ENCODE measurements at places on chromosomes 4 and X.

DNA sequence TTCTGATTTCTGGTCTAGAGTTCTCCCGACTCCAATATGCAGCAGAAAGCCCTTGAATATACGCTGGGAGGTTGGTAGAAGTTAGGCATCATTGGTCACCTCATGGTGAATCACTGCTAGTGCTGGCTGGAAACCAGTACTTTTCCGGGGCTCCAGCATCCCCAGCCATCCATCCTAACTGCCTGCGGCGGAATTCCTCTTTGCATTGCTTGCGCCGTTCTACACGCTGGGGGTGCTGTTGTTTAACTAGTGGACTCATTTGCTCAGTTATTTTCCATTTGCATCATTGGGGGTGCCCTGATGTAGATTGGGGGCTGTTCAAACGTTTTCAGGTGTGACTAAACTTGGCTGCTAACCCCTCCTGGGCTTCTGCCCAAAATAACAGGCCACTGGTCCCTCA, 23.3 kb upstream of the GPR50 start:
- no peak for DNase-seq

DNA sequence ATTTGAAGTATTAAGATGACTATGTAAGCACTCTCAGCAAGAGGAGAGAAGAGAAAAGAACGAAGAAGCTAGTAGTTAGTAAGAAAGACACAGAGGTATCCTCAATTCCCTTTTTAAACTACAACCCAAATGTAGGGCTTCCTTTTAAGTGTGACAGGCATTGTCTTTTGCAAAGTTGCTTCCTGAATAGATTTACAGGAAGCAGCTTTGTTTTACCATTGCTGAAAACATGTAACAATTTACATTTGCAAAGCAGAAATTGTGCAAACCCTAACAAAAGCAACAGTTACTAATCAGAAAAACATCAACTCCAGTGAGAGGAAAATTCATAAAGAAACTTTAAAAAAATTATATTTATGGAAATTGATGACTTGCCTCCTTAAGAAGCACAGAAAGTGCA, 96.4 kb downstream of the FAM13A start:
- no peak for DNase-seq

DNA sequence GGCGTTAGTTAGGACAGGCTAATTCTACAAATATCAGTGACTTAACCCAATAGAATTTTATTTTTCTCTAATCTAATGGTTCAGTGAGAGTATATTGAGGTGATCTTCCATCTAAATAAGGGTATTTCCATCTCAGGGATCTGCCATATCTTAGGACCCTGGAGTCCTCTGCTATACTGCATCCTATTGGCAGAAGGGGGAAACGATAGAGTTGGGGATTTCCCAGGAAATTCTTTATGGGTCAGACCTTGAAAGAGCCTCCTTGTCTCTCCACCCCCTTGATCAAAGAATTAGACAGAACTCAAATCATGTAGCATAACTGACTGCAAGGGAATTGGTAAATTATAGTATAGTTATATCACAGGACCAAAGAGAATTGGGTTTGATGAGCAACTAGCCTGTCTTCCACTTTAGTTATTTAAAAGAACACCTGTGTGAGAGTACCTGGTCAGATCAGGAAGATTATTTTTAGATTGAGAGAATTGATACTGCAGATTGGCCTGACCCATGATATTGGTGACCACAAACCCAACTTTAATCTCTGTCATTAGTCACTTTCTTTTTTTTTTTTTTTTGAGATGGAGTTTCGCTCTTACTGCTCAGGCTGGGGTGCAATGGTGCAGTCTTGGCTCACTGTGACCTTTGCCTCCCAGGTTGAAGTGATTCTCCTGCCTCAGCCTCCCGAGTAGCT, 25.6 kb downstream of the SMARCA5 start:
- no peak for DNase-seq

- no peak for DNase-seq
These were observed 193.0 kb upstream of the IGFBP7 start for GRCh38 chr4:57303012-57303751.

DNA sequence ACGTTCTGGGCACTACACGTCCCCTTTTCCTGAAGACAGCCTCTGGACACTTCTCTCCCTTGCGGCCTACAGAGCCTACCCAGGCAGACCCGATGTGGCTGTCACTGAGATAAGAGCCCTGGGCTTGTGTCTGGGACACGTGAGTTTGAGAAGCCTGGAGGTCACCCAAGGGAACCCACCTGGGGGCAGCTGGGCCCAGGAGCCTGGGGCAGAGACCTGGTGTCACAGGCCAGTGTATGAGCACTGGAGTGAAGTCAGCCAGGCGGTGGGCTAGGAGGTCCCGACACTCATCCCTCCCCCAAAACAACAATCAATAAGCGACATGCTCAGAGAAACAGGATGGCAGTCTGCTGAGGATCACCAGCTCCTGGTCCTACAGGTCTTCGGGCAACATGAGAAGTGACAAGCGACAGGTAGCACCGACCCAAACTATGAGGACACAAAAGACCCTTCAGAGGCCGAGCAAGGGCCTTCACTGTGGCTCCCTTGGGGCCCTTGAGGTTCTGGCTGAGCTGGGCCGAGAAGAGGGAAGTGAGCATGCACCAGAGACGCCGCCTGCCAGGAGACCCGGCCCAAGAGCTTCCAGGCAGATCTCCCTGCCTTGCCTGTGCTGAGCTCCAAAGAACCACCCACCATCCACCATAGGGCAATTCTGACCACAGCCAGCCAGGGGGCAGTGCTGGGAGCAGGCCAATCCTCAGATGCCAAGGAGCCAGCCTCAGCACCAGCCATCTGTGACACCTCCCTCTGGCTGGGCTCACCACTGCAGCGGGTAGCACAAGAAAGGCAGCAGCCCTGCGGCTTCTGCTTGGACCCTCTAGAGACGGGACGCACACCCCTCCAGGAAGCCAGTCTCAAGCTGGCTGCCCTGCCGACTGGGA, 11.0 kb upstream of the DUSP9 start:
- DNase-seq = no peak

- no peak for DNase-seq
These were observed 72.7 kb upstream of the EDNRA start for GRCh38 chr4:147408189-147408588.

Data from activated CD8-positive, alpha-beta memory T cell treated with anti-CD3 and anti-CD28 coated beads for 4 hours (primary cell).